Transverse colon (tissue), 4 donors: ENCODE measurements at places on chromosomes 2 and 18.

DNA sequence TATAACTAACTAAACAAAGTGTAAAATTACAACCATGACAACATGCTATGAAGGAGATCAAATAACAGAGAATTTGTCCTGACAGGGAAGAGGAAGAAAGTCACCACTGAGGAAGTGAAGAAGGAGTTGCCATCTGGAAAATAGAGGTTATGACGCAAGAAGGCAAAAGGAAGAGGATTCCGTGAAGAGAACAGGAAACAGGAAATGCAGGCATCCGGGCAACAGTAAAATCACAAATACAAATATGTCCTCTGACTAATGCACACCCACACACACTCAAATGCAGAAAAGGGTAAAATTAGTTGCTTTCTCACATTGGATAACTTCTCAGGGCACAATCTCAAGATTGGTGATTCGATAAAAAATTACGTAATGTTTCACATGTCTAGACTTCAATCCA lies 278.4 kb downstream of the TMX3 start:
- no peak for DNase-seq
- no peak overlapping the region for H3K4me3 ChIP-seq
- no peak overlapping the region for H3K27ac ChIP-seq
- H3K27me3 ChIP-seq: no peaks in the 10 kb centered on the region
- H3K4me1 ChIP-seq: no peaks in the 10 kb centered on the region

DNA sequence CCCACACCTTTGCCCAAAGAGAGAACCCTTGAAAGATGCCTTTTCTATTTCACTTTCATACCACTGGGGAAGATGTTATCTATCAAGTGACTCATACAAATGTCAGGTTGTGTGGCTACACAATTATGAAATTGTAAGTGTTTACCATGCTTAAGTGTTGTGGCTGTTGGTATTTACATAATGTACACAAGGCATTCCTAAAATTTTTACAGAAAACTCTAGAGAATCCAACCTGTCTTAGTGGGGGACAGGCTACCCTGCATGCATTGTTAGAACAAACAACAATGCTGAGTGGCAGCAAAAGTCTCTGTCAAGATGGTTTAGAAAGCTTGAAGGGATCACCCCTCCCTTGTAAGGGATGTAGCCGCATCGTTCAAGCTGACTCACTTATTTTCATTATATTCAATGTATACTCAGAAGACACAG lies 5.5 kb upstream of the MGAT4A start:
- no peak overlapping the region for H3K4me3 ChIP-seq
- no peak for DNase-seq
- H3K36me3 ChIP-seq: no peaks in the 10 kb centered on the region
- H3K4me1 ChIP-seq: peaks cover 16% of the 10 kb centered on the region
- no peaks in the 10 kb centered on the region for H3K27me3 ChIP-seq

DNA sequence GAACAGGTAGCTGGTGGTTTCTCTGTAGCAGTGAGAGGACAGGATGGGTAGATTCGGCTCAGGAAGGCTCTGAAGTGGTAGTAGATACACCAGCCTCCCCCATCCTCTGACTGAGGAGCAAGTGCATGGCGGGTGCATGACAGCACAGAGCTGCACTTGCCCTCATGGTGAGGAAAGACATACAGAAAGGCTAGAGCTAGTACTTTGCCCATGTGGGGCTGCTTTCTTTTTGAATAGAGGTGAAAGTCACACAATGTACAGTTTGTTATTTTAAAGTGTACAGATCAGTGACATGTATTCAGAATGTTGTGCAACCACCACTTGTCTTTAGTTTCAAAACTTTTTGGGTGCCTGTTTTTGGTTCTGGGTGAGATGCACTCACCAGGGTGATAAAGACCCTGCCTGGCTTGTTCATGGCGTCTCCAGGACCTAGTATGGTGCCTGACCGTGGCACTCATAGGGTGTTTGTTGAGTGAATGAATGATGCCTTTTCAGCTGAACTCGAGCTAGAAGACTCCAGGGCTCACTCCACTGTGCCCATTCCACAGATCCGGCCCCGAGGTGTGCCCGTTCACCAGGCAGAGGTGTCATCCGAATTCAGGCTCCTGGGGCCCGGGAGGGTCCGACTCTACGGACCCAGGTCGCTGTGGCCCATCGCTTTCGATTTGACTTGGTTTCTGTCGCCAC lies 421 bp upstream of the VAMP5 start:
- DNase-seq: no peak
- peak overlapping the region; percentile 85 for H3K27ac ChIP-seq
- H3K4me3 ChIP-seq: peak overlapping the region; percentile 57
- no peaks in the 10 kb centered on the region for H3K36me3 ChIP-seq
- H3K4me1 ChIP-seq: peaks cover 23% of the 10 kb centered on the region
- no peaks in the 10 kb centered on the region for H3K27me3 ChIP-seq

GRCh38 chr18:35624146-35624545 lies 42.6 kb downstream of the GALNT1 start:
- H3K36me3 ChIP-seq: no peaks in the 10 kb centered on the region
- no peak for DNase-seq
- H3K4me1 ChIP-seq: peaks cover 19% of the 10 kb centered on the region
- no peak overlapping the region for H3K27ac ChIP-seq
- no peaks in the 10 kb centered on the region for H3K27me3 ChIP-seq
- no peak overlapping the region for H3K4me3 ChIP-seq

DNA sequence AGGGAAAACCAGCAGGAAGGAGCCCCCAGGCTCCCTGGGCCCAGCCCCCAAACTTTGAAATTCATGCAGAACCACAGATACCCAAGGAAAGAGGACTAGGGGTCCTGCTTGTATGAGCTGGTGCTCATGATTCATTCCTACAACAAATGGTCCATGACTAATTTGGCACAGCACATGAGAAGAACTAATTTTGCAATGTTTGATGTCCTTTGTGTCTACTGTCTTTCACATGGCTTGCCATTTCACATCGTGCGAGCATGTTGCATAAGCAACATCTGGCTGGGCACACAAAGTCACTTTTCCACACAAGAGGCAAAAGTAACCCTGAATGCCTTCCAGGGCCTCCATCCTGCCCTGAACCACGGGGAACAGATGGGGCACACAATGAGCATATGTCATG lies 149.6 kb upstream of the APCDD1 start:
- H3K27me3 ChIP-seq: no peaks in the 10 kb centered on the region
- no peak overlapping the region for H3K4me3 ChIP-seq
- no peaks in the 10 kb centered on the region for H3K36me3 ChIP-seq
- no peaks in the 10 kb centered on the region for H3K4me1 ChIP-seq
- H3K27ac ChIP-seq: no peak overlapping the region

DNA sequence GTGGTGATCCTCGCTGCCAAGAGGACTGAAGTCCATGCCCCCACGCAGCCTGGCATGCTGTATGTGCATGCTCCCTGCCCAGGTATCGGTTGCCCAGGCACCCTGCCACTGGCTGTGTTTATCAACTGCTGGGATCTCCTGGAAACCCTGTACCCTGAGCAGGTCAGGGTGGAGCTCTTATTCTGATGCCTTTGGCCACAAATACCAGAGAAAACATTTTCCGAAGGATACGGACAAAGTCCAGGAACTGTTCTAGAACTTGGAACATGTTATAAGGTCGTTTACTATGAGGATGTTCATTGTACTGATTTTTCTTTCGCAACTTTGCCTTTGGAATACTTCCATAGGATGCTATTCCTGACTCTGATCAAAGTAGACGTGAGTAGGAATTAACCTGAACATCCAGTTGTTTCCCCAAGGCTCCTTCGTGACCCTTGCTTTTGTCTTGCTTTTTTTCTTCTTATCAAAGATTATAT lies 55.2 kb downstream of the TMEM17 start:
- no peak overlapping the region for H3K27ac ChIP-seq
- no peaks in the 10 kb centered on the region for H3K27me3 ChIP-seq
- H3K36me3 ChIP-seq: no peaks in the 10 kb centered on the region
- no peak overlapping the region for H3K4me3 ChIP-seq
- no peaks in the 10 kb centered on the region for H3K4me1 ChIP-seq
- peak; percentile 68 for DNase-seq

DNA sequence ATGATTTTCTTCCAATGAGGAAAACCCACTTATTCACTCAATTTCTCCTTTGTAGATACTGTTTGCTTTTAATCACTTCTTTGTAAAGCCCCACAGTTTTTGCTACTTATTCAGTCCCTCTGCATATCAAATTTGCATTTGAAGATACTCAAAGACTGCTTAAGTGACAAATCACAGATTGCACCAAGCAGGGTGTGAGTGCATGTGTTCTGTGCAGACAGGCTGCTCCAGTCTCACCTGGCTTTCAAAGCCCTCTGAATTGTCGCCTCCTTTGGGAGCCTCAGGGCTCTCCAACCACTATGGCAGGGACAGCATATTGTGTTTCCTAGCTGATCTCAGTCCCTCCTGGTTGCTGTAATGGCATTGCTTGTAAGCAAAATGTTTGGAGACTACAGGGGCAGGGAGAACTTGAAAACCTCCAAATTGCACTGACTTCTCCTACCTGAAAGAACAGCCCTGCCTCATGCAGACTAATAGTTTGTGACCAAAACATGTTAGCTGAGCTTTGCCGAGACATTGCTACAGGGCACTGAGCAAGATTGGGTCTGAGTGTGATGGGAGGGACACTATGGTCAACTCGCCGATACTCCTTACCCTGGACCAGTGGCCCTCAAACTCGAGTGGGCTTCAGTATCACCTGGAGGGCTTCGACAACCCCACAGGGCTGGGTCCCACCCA lies 96.8 kb downstream of the POLE4 start:
- no peak for DNase-seq
- no peak overlapping the region for H3K4me3 ChIP-seq
- H3K36me3 ChIP-seq: no peaks in the 10 kb centered on the region
